ENCODE measurements at places on chromosomes 2 and 18.

DNA sequence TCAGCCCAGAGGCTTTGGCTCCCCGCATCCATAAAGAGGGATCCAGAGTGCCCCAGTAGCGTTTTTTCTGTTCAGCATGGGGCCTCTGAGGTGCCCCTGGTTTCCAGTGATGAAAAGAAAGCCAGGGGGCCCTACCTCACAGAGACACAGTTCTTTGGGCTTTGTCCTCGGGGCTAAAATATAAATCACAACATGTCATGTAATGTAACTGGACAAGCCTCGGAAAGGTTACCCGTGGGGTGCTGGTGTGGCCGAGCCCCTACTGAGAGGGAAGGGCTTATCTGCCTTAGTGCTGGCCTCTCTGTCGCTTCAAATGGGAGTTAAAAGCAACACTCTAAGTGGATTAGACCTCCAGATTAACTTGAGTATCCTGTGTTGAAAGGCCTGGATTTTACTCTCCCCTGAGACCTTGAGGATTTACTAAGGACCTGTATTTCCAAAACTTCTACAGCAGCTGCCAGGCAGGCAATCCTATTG lies 251.6 kb upstream of the APCDD1 start:
- DNase-seq: no peak

DNA sequence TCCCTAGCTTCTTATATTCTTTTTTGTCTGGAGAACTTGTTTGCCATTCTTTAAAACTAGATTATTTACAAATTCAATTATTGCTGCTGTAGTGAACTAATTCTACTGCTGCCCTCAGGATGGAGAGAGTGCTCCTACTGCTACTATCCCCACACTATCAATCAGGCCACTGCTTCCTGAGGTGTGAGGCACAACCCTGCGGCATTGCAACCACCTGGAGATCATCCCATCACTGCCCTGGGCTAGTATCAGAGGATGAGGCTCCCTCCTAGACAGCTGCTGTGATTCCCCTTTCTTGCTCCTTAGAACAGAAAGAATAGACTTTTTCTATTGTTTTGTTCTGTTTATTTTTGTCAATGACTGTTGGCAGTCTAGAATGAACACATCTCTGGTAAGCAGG lies 146.6 kb downstream of the CDH19 start:
- no peak for DNase-seq

DNA sequence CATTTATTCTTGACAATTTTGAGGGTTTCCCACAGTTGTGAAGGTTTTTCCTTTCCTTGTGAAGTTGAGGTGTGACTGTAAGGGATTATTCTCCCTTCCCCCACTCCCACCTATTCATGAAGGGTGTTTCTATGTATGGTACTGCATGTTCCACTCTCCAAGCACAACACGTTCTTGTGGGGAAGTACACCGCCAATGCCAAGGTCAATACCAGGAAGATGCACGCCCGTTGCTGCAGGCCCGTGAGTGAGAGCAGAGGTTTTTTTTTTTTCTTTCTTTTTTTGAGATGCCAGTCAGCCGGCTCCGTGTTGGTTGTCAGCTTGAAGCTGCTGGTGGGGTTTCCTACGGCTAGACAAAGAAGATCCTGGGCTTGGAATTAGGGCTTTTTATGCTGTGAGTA lies 38.6 kb upstream of the EPHA4 start:
- DNase-seq: no peak

GRCh38 chr2:8538931-8539621 lies 142.8 kb upstream of the ID2 start:
- no peak for DNase-seq

DNA sequence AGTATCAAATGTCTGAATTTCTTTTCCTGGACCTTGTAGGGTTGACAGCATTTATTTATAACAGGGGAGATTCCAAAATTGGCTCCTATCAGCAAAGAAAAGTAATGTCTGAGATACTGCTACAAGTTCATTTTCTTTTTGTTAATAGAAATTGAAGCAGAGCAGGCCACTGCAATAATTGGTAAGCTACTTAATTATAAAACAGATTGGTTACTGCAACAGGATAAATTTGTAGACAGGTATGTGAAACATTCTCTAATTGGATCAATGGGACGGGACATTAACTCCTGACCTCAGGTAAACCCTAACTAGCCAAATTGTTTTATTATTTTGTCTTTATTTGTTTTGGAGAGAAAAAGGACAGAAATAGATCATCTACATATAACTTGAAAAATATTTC lies 20.5 kb downstream of the NIFK start:
- DNase-seq: no peak

DNA sequence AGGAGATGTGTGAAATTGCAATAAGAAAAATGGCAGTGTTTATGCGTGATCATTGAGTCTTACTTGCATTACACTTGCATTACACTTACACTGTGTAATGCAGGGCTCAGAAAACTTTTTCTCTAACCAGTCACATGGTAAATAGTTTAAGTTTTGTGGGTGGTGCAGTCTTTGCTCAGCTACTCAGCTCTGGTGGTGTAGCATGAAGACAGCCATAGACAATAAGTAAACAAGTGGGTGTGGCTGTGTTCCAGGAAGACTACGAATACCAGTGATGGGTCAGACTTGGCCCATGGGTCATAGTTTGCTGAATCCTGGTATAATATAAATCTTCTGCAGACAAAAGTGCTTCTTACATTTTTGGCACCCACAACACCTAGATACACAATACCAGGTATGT lies 115.6 kb upstream of the CYP1B1 start:
- DNase-seq: no peak

- no peak for DNase-seq
Observed at GRCh38 chr2:143840601-143841000, 679.3 kb downstream of the ZEB2 start.

GRCh38 chr18:62795813-62796212 lies 80.5 kb downstream of the PHLPP1 start:
- DNase-seq: no peak

DNA sequence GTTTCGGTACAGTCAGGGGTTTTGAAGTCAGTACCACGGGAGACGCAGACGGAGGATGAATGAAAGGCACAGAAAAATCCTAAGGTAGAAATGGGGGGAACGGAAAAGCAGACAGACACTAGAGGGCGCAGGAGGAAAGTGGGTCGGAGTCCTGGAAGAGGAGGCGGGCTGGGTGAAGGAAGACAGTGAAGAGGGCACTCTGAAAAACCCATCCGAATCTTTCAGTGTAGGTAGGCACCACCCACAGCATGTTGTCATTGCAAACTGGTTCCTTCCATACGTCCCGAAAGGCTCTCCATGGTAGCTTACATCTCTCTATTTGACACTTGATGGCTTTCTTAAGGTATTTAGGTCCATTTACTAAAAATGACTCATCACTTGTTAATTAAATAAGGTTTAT lies 18.5 kb upstream of the ZNF236 start:
- DNase-seq: peak; percentile 59

DNA sequence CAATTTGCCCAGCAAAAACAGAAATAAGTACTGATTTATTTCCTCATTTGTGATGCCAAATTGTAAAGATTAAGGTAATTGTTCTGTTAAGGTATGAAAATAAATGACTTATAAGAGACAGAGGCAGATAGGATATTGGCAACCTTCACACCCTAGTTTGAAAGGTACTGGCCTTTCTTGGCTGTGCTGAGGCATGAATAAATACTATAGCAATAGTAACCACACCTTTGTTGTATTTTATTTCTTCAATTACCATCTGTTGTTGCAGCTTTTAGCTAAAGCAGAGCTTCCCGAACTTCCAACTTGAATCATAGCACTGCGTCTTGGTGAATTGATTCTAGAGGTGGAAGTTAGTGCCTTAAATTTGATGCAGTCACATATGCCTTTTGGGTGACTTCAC lies 55.9 kb downstream of the FMNL2 start:
- DNase-seq: no peak

DNA sequence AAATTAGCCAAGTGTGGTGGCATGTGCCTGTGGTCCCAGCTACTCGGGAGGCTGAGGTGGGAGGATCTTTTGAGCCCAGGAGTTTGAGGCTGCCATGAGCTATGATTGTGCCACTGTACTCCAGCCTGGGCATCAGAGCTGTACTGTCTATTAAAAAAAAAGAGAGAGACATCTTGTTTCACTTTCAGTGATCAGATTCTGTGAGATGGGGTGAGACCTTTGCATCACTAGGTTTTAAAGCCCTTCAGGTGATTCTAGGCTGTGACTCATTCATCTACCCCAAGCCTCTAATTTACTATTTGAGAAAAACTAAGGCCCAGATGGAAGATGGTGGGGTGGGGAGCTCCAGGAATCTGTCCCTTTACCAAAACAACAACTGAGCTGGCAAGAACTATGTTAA lies 7.1 kb downstream of the C2orf92 start:
- DNase-seq: no peak

DNA sequence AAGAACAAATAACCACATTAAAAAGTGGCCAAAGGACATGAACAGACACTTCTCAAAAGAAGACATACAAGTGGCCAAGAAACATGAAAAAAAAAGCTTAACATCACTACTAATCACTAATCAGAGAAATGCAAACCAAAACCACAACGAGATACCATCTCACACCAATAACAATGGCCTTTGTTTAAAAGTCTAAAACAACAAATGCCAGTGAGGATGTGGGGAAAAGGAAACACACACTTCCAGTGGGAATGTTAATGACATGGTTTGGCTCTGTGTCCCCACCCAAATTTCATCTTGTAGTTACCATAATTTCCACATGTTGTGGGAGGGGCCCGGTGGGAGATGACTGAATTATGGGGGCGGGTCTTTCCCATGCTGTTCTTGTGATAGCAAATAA lies 147.1 kb downstream of the GALNT1 start:
- no peak for DNase-seq

GRCh38 chr2:157866202-157866601 lies 9.9 kb downstream of the ACVR1 start:
- DNase-seq: no peak

GRCh38 chr2:11914455-11914854 lies 168.0 kb downstream of the LPIN1 start:
- DNase-seq: no peak

- no peak for DNase-seq
Observed at GRCh38 chr18:50573679-50574078, 13.8 kb downstream of the MAPK4 start.

DNA sequence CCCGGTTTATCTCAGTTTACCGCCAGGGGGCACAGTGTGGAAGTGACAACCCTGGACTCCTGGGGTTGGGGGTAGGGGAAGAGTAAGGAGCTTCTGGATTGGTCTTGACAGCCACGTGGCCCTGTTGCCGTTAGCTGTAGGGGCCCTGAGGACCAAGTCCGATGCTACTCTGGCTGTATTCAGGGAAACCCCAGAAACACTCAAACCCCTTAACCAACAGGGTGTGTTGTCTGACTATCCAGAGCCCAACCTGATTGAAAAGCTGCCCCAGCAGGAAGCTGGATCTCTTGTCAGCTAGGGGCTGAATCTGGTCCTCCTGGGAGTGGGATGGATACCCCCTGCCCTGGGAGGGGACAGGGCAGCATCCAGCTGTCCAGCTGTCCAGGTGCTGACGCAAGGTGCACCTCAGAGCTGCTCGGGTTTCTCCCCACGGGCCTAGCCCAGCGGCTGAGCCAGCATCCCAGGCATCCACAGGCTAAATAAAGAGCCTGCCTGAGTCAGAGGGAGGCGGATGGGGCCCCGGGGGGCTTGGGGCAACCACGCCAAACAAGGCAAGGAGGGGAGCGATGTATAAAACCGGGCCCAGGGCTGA lies 3.1 kb upstream of the GMPPA start:
- DNase-seq: peak; percentile 67

GRCh38 chr2:105926960-105927678 lies 182.4 kb downstream of the NCK2 start:
- peak; percentile 34 for DNase-seq

DNA sequence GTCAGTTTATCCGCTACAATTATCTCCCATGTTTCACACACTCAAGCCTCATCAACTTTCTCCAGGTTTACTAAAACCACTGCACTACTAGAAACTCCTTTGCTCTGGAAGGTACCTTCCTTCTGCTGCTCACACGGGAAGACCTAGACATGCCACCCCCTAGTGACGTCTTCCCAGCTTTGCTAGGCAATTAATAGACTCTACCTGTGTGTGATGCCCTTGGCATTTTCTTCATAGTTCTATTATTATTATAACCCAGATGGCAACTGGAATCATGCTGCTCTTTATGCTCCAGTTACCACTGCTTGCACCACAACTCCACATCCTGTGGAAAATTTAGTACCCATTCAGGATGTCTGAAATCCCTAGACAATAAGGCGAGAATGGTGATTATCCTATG lies 42.4 kb downstream of the CACNB4 start:
- DNase-seq: no peak

GRCh38 chr2:120279708-120280107 lies 27.1 kb downstream of the RALB start:
- DNase-seq: no peak
